ENCODE measurements at places on chromosomes 3 and 15.

- DNase-seq = no peak
Observed at GRCh38 chr3:3031326-3031725, 78.8 kb downstream of the IL5RA start.

DNA sequence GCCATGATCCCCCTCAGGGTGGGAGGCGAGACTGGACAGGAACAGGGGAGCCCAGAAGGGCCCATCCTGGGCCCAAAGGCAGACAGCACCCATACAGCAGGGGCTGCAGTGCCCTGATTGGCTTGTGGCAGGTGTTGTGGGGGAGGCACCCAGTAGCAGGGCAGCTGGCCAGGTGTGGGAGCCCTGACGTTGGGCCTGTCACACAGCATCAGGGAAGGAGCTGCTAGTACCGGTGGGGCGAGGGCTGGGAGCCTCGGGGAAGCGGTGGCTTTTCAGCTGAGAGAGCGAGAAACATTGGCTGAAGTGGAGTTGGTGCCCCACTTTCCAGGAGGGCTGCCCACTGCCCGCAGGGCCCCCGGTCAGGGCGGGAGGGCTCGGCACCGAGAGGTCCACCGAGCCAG lies 19.7 kb upstream of the CYP11A1 start:
- DNase-seq = no peak

DNA sequence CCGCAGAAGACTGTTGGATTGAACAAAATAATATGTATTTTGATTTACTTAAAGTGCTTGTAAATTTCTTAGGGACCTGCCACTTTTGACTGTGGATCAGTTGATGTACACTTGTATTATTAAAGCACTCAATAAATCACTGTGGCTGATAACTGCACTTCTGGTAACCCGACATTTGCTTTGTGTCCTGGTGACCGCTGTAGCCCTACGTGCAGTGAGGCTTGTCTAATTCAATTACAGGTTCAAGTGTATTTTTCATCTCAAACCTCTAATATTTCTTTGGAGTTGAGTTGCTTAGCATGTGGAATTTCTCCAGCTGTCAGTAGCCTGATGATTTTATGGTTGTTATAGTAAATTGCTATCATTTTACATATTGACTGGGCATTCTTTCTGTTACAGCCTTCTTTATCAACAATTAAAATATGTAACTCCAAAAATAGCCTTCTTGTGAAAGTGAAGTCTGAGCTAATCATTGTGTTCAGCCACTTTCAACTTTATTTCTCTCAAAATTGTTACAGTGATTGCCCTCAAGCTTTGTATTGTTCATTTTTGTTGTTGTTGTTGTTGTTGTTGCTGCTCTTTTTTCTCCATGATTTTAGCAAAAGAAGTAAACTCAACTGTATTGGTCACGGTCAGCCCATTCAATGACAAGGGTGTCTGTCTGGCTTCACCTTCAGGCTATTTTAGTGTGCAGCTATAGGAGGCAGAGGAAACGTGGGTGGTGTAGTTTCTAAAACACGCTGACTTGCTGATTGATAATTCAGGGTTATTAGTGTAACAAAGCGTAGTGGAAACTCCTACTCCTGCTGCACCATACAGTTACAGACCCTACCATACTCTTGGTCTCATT lies 215.1 kb upstream of the UBE2E1 start:
- no peak for DNase-seq

DNA sequence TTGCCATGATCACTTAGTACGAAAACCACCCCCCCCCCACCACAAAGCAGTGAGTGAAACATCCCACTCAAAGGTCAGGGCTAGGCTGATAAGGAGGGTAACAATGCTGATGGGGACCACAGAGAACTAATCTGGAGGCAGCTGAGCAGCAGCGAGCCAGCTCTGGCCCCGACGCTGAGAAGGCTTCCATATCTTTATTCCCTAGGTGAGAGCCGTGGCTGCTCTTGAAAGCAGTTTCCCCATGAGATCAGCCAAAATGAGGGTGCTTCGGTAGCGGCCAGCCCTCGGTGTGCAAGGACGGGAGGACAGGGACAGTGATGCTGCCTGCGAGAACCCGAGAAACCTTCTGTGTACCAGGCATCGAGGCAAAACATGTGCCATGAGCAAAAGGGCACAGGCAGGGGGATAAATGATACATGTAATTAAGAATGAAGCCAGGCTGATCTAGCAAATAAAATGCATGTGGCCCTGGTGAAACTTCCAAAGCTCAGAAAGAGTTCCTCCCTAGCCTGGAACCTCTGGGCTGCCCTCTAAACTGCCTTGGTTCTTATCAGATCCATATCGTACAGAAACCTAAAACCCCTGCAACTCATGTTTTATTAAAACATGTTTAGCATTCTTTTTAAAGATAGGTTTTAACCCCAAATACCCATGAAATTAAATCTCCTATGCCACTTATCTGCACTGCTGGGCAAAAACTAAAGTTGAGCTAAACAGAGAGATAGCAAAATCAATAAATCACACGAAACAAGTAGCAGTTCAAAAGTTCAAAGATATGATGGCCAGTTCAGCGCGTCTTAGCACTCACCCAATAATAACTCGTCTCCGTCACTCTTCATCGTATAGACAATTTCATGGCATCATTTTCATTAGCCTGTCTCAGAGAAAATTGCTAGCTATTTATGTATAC lies 337.3 kb downstream of the FOXP1 start:
- no peak for DNase-seq

GRCh38 chr3:120615847-120616609 lies 19.9 kb downstream of the NDUFB4 start:
- DNase-seq = peak; percentile 98

DNA sequence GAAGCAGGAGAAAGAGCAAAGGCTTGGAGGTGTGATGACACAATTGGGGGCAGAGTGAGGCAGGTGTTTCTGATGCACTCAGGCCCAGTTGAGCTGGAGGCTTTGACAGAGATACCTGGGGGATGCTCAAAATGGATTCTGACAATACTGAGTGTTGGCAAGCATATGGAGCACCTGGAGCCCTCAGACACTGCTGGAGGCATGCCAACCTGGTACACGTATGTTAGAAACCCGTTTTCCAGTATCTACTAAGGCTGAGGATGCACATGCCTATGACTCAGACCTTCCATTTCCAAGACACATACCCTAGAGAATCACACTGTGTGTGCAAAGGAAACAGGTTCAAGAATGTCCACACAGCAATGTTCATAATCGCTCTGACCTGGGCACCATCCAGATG lies 58.7 kb downstream of the WNT7A start:
- DNase-seq = no peak

DNA sequence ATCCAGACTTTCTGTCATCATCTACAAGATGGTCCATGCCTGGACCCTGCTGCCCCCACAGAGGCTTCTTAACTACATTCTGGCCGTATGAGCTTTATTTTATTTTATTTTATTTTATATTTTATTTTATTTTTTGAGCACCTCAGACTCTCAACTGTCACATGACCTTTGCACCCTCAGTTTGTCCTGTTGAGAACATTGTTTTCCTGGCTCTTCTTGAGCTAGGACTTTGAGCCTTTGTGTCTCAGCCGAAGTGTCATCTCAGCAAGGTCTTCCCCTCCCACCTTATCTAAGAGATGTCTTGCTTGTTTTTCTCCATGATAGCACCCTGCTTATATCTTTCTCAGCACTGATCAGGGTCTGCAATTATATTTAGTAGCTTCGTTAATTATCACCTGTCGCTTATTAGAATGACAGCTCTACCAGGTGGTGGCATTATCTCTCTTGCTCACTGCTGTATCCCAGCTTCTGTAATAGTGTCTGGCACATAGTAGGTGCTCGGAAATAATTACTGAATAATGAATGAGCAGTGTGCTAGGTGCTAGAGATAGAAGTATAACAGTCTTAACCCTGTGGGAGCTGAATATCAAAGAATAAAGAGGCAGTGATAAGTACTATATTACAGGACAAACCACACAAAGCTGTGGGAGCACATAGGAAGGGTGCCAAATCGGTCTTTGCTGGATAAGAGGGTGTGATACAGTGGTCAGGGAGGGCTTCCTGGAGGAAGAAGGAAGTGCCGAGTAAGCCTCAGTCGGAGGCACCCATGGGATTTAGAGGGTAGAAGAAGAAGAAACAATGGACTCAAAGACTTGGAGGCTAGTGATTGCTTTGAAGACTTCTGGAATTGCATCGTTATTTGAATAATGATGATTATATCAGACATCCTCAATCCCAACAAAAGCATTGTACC lies 136.2 kb downstream of the ITPR1 start:
- DNase-seq = no peak

DNA sequence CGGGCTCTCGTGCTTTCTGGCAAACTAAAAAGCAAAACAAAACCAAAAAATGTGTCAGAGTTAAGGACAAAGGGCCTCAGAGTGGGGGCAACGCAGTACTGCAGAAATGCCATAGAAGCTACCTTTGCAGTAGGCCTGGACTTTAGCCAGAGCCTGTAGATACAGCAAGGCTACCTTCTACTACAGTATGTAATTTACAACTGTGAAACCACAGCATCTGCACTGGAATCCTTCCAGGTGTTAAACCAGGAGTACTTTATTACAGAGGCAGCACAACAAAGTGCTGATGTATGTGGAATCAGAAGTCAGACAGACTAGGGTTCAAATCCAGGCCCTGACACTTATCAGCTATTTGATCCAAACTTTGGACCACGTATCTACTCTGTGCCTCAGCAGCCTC lies 34.9 kb downstream of the RUBCN start:
- DNase-seq = no peak

- DNase-seq = peak; percentile 99
Observed at GRCh38 chr3:156535162-156535627, 19.7 kb downstream of the SSR3 start.

- DNase-seq = peak; percentile 4
Observed at GRCh38 chr3:14725564-14726440, 50.9 kb downstream of the C3orf20 start.

- DNase-seq = no peak
Observed at GRCh38 chr15:97383516-97383915, 577.0 kb upstream of the ARRDC4 start.

DNA sequence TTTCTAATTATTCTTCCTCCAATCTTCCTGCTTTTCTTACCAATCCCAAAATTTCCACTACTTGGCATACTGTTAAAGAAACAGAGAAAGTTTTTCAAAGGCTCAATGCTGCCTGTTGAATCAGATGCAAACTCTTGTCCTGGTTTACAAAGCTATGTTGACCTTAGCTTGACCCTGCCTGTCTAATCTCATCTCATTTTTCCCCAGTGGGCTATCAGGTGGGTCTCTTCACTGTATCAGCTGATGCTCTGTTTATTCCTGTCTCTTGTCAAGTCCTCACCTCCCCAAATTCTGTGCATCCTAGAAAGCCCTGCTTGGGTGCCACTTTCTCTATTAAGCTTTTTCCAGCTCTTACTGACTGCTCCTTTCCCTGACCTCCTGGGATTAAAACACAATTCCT lies 18.2 kb downstream of the NFKBIZ start:
- DNase-seq = peak; percentile 23

DNA sequence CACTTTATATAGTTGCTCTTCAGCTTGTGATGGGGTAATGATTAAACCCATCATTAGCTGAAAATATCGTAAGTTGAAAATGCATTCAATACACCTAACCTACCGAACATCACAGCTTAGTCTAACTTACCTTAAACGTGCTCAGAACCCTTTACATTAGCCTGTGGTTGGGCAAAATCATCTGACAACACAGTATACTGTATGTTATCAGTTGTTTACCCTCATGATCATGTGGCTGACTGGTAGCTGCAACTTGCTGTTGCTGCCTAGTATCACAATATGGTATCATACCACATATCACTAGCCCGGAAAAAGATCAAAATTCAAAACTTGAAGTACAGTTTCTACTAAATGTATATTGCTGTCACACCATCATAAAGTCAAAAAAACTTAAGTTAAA lies 9.5 kb downstream of the ZNF280D start:
- no peak for DNase-seq

DNA sequence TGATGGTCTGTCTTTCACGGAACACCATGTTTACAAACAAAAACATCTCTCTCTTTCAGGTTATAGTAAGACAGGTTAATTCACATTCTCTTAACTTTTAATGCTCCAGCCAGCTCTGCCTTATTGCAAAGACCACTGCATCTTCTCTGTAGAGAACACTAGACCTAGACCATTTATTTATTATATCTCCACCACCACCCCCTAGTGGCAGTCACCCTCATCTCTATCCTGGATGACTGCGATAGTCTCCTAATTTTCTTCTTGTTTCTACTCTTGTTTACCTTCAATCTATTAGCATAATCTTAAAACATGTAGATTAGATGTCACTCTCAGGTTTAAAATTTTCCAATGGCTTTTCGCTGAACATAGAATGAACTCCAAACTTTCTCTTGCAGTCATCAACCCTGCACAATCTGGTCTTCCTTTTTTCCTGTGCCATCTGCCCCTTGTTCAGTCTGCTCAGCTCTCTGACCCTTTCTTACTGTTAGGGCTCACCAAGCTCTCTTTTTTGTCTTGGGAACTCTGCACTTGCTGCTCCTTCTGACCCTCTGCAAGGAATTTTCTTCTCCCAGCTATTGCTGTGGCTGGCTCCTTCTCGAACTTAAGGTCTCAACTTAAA lies 155.6 kb downstream of the SQOR start:
- DNase-seq = peak; percentile 29

- no peak for DNase-seq
Observed at GRCh38 chr15:71375934-71376333, 260.7 kb downstream of the THSD4 start.

GRCh38 chr3:31081018-31081662 lies 186.7 kb upstream of the GADL1 start:
- no peak for DNase-seq

DNA sequence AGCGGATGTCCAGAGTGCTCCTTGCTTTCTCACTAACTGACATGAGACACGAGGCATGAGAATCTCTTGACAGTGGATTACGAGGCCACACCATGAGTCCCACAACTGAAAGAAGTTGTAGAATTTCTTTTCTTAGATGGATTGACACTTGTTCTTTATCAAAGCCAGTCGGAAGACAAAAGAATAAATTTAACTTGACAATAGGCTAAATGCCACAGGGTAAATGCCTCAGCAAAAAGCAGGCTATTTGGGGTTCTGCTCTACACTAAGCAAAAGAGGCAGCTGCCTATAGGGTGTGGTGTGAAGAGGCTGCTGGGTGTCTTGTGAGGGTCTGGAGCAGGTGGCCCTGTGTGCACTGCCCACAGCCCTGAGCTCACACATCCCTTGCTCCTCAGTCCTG lies 135.1 kb upstream of the SEMA6D start:
- no peak for DNase-seq

DNA sequence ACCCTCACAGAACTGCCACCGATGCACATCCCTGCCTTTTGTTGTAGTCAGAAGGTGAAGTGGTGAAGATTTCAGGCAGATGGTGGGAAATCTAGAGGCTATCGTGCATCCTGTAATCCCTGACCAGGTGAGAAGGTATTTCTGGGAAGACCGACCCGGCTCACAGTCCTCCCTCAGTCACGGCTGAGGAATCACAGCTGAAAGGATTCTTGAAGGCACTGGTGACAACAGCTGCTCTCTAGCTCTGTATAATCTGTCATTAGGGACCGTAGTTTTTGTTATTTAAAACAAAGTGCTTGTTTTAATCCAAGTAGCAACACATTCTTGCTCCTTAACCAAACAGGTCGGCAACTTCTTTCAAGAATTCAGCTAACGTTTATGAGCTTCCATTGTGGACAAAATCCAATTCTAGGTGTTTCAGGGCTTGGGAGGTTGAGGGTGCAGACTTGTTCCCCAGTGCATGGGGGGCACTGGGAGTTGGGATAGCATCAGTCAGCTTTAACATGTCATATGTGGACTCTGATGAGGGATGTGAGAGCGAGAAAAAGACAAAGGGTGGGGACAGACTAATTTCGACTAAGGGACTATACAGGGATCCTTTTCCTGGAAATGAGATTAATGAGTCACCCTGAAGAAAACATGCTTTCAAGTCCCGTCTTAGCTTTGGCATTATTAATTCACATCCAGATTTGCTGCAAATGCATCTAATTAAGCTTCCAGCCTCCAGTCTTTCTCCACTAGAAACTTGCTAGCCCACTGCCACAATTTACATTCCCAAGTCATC lies 141.0 kb upstream of the RASGRP1 start:
- DNase-seq = peak; percentile 43

Measured in EH (cell line).